GDM1 (cell line): ENCODE measurements at places on chromosomes 5 and 9.

GRCh38 chr5:42988568-42988967 is 51.6 kb downstream of the ANXA2R start:
- no peak for DNase-seq

DNA sequence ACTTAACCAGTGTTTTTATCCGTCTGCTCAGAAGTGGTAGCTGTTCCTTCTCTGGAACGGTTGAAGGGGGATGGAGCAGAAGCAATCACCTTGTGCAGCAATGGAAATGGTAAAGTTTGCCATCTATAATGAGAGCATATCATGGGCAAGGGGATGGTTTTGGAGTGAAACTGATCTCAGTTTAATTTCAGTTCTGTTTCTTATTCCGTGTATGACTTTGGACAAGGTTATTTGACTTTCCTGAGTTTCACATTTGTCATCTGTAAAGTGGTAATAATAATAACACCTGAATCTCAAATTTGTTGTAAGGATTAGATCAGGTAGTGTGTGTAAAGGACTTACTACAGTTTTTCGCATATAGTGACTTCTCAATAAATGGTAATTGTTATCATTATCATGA is 106.1 kb downstream of the PCSK1 start:
- DNase-seq = no peak

DNA sequence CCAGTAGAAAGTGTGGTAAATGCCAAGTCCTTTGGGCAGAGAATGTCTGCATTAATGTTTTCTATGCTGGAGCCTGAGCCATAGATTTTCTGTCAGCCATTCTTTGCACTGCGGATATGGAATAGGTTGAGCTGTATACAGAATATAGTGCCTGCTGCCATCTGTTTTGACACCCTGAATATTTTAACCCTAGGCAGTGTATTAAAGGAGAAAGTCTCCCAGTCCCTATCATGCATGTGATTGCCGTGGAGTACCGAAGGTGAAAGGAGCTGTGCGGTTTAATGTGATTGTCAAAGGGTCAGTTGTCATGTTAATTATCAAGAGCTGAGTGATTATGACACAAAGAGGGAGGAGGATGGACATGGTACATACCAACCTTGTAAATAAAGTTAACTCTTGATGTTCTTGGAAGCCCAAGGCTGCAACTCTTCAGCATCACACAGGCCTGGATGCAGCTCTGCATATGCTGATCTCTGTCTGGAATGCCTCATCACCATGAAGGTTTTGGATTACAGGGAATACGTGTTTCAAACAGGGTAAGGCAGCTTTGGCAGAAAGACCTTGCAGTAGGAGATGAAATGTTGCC is 247.1 kb upstream of the ELAVL2 start:
- no peak for DNase-seq

DNA sequence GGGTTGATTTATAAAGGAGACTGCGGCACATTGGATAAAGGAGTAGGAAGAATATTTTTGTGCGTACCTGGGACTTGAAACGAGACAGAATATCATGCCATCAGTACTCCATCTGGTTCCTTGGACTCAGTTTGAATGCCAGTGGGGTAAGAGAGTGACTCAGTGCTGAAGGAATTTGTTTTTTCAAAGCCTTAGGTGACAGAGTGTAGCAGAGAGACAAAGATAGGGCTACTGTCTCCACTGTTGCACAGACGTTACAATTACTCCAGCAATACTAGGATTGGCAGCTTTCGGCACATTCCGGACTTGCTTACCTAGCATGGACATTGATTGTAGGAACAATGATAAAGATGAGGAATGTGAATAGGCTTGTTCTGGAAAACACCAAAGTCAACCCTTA is 250.7 kb downstream of the KCTD16 start:
- DNase-seq = no peak

DNA sequence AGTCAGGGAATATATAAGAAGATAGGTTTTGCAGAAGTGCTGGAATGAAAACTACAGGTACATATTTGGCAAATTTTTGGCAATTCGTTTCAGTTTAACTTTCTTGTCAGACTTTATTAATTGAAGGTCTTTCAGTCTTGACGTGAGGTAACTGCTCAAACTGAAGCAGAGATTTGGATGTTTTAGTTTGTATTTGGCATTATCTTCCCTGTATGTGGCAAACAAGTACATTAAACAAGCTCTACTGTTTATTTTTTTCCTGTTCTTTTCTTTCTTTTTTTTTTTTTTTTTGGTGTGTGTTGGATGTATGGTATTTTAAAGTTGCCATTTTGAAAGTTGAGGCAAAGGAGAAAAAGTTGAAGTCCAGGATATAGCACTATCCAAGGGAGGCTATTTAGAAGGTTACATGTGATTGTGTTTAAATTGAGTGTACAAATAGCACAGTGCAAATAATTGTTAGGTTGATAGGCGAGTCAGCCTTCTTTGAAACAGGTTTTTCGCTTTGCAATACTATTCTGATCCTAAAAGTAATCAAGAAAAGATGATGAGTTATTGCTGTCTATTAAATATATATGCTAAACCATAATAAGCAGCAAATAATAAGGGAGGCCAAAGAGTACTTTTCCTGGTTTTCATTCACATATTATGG is 2.2 kb downstream of the PBX3 start:
- no peak for DNase-seq

DNA sequence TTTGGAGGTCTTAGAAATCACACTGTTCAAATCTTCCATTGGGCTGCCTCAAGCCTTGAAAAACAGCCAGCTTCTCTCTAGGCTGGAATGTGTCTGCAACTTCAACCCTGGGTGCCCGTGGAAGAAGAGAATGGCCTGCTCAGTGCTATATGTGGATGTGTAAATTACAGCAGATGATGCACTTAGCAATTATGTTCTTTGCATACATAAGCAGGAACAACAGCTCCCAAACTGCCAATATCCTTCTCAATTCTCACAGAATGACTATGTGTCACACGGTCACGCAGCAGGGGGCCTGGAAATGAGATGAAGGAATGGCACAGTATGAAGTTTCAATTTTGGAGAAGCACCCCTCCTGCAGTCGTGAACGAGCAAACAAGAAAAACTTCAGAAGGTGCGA is 175.2 kb upstream of the SMARCA2 start:
- DNase-seq = no peak

DNA sequence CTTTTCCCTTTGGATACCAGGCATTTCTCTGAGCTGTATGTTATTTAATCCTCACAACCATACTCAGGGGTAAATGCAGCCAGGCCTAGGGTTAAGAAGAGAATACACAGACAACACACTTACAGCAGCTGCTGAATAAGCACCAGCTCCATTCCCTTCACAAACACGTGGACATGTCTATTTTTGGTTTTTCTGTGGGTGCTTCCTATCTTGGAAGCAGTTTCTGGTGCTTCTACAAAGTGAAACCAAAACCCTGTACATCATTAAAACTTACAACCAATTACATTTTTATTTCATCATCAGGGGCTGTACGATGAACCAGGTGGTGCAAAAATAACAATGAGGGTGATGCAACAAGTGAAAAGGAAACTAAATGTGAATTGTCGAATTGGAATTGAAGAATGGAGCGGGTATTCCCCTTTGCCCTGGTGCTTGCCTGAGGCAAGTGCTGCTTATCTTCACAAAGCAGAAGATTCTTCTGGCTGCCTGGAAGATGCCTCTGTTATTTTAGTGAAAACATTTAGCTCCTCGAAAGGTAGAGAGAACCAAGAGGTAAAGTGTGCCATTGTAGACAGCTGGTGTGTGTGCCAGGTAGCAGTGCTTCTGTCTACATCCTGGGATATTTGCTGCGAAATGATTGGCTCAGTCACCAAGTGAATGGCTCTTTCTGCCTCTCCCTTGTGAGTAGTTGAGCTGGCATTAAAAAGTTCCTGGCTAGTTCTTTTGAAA is 18.6 kb upstream of the IFNB1 start:
- no peak for DNase-seq
